ENCODE measurements at places on chromosomes 2 and 18.

GRCh38 chr2:148483665-148484064, 160.9 kb upstream of the EPC2 start:
- no peak for DNase-seq

- no peak for DNase-seq
Measured at GRCh38 chr2:182866095-182866460, 359 bp downstream of the FRZB start.

DNA sequence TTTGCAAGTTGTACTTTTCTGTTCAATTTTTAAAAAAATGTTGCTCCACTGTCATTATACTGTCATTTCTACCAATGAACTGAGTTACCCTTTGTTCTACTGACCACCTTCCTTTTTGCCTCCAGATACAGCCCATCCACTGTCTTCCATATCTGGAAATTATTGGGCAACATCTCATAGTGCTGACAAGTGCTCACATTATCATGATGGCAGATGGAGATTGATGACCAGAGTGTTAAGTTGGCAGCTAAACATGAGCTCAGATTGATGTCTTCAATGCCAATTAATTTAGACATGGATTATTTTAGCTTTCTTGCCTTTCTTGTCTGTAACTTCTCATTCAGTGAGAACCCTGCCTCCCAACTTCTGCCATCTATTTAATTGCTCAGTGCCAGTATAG, 76.6 kb downstream of the KIAA1328 start:
- no peak for DNase-seq

GRCh38 chr2:170221317-170222288, 43.7 kb downstream of the MYO3B start:
- DNase-seq = no peak

DNA sequence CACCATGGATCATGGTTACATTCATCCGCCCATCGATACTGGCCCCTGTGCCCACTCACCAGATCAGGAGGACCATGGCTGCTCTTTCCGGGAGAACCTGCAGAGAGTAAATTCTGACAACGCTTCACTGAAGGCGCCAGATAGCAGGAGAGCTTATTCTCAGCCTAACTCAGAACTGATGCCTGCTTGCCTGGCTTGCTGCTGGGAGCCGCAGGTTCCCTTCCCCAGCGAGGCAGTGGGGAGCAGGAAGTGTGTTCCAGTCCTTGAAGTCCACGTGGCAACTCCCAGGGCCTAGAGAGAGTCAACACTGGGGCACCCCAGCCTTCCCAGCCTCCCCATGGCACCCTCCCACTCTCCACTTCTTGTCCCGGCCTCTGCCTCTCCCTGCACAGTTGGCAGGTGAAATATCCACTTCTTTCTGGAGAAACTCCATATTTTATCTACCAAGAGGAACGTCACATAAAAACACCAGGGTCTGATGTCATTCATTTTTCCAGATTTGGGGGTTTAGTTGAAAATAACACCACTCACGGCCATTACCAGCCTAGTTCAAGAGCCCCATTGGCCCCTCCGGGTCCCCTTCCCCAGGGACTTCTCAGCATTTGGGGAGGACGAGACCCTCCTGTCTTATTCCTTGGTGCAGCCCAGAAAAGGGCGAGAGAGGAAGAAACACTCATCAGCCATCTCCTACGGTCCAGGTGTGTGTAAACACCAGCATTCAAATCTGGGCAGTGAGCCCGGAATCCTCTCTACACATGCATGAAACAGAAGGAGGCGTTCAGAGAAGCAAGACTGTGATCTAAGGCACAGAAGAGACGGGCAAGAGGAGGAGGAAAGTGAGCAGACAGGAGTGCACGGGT, 3.5 kb upstream of the TUBB6 start:
- no peak for DNase-seq

- DNase-seq = no peak
Measured at GRCh38 chr18:35682281-35682867, 100.8 kb downstream of the GALNT1 start.

DNA sequence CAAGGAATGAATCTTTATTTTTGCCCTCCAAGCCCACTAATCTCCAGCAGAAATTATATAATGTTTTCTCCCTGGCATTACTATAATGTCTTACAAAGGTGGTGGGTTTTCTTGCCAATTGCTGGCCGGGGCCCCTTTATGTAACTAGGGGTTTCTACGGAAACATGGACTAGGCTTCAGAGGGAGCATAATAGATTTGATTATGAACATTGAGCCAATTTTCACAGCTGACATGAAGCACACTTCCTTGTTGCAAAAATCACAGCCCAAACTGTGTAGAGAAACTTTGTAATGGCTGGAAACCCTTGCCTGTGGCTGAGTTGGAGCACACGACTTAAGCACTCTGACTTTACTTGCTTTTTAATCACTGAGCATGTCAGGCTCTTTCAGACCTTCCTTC, 3.8 kb upstream of the CYRIA start:
- DNase-seq = no peak

DNA sequence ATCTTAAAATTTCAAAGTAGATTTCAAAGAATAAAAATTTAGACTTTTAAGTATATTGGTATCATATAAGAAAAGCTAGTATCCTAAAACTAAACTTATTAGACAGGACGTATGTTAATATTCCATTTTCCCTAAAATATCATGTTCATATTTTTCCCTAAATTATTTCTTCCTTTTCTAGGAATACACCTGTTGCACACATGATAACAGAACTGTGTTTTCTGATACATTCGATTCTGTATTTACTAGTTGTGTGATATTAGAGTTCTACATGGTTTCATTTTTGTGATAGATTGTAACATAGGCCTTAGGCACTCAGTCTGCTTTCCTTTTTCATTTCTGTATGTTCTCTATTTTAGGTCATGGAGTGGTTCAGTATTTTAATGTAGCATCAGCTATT, 10.9 kb downstream of the RBM45 start:
- DNase-seq = no peak

Measured in CD4-positive, alpha-beta T cell treated with Interleukin-15 for 4 hours (primary cell).